Erythroblast (primary cell): ENCODE measurements at places on chromosomes 3 and 15.

DNA sequence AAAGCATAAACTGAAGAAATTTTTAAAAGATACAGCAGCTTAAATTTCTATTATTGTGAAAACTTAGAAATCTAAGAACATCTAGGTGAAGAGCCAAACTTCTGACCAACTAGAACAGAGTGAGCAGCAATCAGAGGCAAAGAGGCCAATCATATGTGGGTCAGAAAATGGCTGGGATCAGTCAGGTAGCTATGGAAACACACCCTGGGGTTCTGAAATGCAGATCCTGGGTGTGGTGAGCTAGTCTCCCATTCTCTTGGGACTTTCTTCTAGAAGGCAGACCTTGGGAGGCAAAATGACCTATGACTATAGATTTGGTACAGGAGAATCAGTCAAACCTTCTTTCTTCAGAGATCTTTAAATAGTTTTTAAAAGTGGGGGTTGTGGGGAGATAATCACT is 385.8 kb downstream of the TBC1D5 start:
- DNase-seq: no peak

DNA sequence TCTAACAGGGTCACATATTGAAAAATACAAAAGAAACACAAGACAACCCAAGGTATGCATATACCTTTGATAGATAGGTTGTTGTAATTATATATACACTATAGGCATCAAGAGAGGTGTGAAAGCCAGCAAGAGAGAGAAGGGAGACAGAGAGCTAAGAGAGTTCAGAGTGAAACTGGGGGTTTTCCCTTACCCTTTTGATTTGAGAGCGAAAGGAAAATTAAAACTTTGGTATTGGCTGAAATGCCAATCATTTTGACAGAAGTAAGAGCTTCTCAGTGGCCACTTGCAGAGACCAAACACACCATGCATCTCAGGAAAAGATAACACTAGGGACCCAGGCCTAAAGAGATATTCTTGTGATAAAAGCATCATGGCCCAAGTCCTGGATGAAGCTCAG is 183.6 kb downstream of the SHOX2 start:
- DNase-seq: no peak

GRCh38 chr15:64105113-64105704 is 9.4 kb downstream of the SNX1 start:
- no peak for DNase-seq

DNA sequence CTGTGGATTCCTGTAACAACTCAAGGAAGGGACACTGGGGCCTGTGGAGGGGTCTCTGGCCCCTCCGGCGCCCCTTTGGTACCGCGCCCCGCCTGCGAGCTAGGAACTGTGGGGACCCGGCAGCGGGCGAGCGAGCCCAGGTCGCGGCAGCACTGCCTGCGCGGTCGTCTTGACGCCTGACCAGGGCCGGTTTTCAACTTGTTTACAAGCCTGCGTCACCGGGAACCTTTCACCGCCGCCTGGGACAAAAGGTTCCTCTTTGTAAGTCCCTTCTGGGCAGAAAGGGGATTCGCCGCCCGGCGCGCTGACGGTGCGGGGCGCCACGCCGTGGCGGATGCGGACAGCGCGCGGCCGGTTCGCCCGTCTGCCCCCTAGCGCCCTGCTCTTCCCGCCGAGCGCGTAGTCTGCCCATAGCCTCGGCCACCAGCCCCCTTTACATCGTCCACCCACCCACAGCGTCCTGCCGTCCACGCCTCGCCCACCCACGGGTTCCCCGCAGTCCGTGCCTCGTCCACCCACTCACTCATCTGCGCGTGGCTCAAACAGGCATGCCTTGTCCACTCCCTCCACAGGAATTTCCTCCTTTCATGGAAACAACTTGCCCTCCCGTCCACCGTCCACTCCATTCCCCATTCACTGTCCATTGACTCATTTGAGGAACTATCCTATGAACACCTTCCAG is 5.5 kb upstream of the CFAP100 start:
- DNase-seq: peak; percentile 82

GRCh38 chr3:14391033-14391432 is 11.4 kb upstream of the SLC6A6 start:
- peak; percentile 8 for DNase-seq

DNA sequence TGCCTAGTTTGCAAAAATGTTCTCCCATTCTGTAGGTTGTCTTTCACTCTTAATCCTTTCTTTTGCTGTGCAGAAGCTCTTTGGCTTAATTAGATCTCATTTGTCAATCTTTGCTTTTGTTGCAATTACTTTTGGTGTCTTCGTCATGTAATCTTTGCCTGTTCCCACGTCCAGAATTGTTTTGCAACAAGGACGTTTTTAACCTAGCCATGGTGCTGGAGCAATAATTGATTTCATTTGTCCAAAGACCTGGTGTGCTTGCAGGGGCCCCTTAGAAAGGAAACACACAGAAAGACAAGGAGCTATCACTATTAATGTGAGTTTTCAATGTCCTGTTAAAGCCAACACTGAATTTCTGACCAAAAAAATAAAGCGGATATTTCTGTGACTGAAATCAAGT is 89.1 kb upstream of the GALNT15 start:
- DNase-seq: no peak

DNA sequence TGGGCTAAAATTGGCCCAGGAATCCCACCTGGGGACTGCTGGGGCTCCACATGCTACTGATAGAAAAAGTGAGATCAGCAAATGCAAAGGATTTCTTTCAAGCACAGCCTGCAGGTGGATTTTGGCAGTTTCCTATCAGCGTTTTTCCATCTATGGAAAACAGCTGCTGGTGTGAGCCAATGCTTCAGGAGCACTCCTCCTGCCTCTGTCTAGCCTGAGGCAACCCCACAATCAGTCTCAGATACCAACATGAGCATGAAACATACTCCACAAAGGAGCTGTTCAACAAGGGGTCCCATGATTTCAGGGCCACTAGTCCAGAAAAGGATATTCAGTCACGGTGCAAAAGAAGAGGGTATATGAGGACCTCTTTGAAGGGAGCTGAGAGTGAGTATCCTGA is 311.5 kb upstream of the THBS1 start:
- DNase-seq: no peak

DNA sequence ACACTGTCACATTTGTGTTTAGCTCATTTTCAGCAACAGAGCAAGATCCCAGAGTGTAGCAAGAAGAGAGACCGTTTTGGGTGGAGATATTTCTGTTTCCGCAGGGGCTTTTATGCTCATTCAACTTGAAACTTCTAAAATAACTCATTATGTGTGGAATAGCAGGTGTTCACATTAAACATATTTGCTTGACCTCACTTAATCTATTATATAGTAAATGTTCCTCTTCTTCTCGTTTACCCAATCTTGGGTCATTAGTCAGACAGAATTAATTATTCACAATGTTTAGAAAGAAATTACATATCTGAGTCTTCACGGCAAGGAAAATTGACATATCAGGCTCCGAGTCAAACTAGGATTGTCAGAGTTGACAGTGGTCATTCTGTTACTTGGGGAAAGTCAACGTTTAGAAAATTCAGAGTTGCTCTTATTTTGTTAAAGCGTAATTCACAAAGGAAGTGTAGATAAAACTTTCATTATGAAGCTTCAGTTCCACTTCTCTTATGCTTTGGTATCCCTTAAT is 222.9 kb downstream of the TPRG1 start:
- no peak for DNase-seq

DNA sequence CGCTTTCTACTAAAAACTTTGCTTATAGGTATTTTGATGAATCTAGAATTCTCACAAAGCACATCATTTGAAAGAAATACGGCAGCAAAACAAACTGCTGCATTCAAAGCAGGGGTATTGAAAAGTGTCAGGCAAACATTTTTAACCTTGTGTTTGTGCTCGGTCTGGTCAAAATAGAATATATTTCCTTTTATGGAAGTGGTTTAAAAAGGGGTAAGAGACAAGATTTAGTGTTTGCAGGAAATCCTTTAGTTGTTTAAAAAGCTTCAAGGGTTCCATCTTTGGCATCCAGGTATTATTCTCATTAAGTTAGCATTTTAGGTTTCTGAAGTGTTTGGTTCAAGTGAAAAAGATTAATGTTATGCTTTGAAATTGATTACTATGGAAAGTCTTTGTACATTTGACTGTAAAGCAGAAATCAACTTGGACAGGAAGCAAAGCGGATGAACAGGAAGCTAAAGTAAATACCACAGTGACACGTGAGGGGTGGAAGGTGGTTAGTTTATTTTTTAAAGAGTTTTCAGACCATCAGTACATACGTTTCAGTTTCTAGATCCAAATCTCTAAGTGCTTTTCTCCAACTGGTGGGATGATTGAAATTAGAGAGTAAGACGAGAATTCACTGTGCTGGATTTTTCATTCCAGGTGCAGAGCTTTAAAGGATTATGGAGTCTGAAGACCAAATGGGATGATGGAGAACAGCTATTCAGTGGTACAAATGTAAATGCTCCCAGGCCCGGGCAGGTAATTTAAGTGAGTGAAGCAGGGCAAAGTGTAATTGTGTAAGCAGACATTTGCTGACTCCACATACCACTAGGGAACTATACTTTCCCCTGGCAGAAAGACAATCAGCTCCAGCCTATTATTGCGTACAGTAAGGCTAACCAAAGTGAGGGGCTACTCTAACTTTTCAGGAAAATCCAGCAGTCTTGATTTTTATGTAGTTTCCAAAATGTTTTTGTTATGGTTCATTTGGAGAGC is 341.8 kb upstream of the TBL1XR1 start:
- DNase-seq: no peak

DNA sequence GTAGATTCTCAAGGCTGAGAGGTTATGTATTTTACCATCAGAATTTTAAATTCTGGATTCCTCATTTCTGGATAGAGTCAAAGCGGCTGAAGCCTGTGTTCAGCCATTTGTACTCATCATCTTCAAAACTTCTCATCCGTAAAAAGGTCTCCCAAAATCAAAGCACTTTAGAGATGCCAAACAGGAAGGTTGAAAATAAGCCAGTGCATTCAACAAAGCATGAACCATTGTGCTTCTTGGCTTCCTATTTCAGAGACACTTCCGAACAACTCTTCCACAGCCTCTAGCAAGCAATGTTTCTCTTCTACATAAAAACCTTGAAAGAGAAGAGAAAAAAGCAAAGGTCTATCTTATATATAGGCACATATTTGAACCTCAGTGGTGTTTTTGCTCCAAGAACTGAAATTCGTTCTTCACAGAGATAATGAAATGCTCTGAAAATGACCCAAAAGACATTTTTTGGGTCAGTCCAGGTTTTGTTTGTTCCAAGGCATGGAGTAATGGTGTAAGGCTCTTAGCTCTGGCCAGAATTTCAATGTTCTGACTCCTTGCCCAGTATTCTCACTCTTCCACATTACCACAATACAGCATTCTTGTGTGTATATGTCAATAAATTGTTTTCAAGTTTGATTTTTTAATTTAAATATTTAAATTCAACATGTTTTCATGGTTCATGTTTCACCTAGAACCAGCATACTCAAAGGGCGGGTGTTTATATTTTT is 163.1 kb downstream of the STAC start:
- no peak for DNase-seq

DNA sequence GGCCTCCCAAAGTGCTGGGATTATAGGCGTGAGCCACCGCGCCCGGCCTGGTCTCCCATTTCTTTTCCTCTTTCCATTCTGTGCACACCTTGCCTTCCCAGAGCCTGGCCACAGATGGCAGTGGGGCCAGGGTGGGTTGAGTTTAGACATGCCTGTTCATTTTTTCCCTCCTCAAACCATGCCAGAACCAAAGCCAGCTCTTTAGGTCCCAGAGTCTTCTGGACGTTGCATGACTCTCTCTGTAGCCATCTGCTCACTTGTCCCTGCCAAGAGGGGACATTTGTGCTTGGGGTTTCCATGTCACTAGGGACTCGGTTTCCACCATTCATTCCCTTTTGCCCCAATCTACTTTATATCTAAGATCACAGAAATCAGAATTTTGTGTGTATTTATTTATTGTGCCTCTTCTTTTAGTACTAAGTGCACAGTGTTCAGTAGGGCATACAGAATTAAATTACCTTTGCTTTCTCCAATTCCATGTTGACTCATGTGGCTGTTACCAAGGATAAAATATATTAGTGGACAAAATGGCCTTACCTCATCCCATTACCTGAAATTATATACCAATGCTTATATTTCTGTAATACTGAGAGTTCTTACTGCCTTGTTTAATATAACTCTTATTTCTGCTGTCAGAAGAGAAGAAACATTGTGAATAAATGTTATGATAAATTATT is 49.6 kb downstream of the USP13 start:
- DNase-seq: no peak

- DNase-seq: no peak
Observed at GRCh38 chr15:74630284-74631086, 14.8 kb downstream of the CLK3 start.

GRCh38 chr3:74832925-74833324 is 218.5 kb upstream of the CNTN3 start:
- DNase-seq: no peak

- peak; percentile 76 for DNase-seq
Observed at GRCh38 chr3:17258823-17259436, 374.2 kb downstream of the PLCL2 start.

DNA sequence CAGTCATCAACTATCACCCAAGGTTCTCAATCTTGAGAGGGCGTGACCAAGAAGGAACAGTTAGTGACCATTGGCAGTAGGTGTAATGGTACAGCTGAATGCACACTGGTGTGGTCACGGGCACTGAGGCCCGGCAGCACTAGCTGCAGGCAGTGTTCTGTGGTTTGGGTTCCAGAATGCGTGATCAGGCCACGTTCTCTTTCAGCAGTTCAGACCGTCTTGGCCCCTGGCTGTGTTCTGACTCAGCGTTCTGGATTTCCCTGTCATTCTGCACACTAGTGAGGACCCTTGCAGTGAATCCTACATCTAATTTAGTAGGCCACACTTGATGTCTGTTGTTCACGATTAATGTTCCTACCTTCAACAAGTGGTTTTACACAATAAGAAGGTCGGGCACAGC is 220.5 kb upstream of the SLCO3A1 start:
- DNase-seq: no peak

- DNase-seq: peak; percentile 87
Observed at GRCh38 chr3:100710261-100710968, 1.1 kb downstream of the TFG start.

DNA sequence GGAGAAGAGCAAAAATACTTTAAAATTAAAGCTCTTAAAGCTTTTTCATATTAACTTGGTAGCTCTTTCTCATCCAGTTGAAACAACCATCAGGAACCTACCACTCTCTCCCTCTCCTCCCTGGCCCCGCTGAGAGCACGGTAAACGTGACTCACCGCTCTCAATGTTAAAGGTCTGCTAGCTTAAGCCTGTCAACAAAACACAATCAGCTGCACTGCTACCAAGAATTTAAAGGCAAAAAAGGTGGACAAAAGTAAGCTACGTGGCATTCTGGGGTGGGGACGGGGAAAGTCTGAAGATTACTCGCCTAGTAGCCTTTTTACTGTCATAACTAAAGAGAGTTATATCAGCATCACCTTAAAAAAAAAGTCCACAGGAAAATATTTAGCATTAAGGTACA is 8.4 kb upstream of the GP5 start:
- no peak for DNase-seq

DNA sequence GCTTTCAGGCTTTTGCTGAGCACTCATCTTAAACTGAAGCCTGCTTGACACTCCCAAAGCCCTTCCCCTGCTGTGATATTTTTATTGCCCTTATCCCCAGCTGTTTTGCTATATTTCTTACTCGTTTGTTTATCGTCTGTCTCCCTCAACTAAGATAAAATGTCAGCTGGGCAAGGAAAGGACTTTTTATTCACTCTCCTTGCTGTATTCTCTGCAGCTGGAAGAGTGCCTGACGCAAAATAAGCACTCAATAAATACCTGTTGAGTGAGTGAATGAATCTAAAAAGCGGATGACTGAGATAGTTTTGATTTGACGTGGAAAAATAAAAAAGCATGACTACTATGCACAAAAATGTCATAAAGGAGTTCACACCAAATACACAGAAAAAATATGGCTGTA is 84.8 kb upstream of the POMGNT2 start:
- DNase-seq: no peak
